ENCODE measurements at places on chromosomes 2 and 18. TPM values are rescaled to one million over a fixed set of nuclear protein-coding genes. Genes with fewer than 3 reads are reported as not detected.
A peak's percentile ranks its signal among the peaks of the same experiment; 100 is the strongest.

DNA sequence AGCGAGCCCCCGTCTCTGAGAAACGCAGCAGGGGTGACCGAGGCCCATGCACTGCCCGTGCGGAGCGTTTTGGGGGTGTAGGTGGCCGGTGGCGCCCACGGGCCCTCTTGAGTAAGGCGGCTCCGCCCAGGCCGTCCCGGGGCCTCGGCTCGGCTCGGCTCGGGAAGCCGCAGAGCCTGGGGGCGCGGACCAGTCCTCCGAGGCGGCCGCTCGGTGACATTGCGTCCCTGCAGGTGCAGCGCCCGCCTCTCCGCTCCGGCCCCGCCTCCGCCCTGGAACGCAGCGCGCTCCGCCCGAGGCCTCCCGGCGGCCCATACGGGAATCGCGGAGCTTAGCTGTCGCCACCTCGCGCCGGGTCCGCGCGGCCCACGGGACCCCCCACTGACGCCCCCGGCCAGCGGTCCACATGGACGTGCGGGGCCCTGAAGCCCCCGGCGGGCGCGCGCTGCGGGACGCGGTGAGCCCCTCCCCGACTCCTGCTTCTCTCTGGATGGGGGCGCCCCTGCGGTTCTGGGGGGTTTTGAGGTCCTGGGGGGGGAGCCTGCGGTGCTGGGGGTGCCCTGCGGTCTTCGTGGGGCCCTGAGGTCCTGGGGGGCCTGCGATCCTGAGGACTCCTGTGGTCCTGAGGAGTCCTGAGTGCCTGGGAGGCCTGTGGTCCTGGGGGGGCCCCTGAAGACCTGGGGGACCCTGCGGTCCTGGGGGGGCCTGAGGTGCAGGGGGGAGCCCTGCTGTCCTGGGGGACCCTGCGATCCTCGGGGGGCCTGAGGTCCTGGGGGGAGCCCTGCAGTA, at the start of gene HSBP1L1:
HSBP1L1 (plus strand) TSS at position 314 of the 789 bp plus-strand sequence; CDS start at position 407, 93 bp downstream.
- peak within 1 kb of the TSS; percentile 88 for H3K27ac ChIP-seq
- H3K4me3 ChIP-seq, result peak within 1 kb of the TSS; percentile 77
- no peak for DNase-seq

Gene ALPI
- not detected for total RNA-seq

DNA sequence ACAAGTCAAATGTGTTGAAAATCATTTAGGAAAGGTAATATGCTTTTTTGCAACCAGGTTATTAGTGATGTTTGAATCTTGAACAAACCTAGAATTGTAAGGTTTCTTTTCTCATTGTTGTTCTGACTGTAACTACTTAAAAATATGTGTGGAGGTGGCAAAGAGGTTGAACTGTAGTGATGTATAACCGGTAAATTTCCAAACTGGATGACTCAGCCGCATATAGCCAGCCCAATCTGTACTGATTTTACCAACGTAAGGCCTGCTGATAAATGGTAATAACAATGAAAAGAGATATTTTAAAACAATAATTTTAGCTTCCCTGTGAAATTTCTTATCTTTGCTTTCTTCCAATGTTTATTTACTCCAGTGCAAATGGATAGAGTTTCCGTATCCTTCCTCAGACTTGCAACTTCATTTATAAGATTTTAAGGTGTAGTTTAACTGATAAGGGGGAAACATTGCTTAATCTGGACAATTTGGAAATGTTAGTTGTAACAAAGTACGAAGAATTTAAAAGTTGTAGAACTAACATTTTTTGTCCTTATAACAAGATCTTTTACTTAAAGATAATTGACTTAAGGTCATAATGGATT, 1170.4 kb upstream of the ZEB2 start:
- no peaks in the 10 kb centered on the region for H3K4me1 ChIP-seq
- H3K27me3 ChIP-seq, result no peaks in the 10 kb centered on the region
- H3K27ac ChIP-seq, result no peak overlapping the region
- H3K36me3 ChIP-seq, result no peaks in the 10 kb centered on the region

GRCh38 chr2:46776687-46777327, 138.8 kb downstream of the MCFD2 start:
- H3K27ac ChIP-seq, result no peak overlapping the region
- H3K36me3 ChIP-seq, result no peaks in the 10 kb centered on the region
- DNase-seq, result no peak
- H3K27me3 ChIP-seq, result no peaks in the 10 kb centered on the region
- H3K4me3 ChIP-seq, result no peak overlapping the region
- peaks cover 24% of the 10 kb centered on the region for H3K4me1 ChIP-seq

Gene MBD5
- 11.8 TPM for total RNA-seq

DNA sequence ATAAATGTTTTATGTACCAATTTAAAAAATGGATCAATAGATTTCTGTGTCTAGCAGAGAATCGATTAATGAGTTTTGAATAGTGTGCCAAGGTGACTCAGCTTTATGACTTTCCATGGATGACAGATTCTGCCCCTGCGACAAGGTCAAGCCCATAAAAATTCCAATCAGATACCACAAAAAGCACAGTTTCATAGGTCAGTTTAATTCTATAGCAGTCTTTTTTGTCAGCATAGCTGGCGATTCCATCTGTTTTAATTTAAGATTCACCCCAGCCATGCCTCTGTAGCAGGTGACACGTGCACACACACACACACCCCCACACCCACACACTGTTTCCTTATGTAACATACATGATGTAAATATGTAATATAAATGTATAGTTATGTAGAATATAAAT, 28.9 kb downstream of the RAB31 start:
- H3K27me3 ChIP-seq, result no peaks in the 10 kb centered on the region
- H3K4me3 ChIP-seq, result no peak overlapping the region
- H3K27ac ChIP-seq, result no peak overlapping the region
- H3K4me1 ChIP-seq, result peaks cover 52% of the 10 kb centered on the region

DNA sequence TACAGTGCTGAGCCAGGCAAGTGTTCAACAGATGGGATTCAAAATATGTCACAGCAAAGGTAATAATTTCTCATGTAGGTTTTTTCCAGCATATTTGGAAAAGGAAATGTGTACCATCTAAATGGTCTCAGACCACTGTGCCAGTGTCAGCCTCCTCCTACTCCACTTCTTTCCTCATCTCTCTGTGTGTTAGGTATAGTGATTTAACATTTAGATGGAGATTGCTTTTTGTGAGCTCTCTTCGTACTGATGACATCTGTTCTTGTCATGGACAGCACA, 80.9 kb upstream of the TSPYL6 start:
- DNase-seq, result no peak
- H3K36me3 ChIP-seq, result no peaks in the 10 kb centered on the region
- no peak overlapping the region for H3K4me3 ChIP-seq
- no peaks in the 10 kb centered on the region for H3K4me1 ChIP-seq

DNA sequence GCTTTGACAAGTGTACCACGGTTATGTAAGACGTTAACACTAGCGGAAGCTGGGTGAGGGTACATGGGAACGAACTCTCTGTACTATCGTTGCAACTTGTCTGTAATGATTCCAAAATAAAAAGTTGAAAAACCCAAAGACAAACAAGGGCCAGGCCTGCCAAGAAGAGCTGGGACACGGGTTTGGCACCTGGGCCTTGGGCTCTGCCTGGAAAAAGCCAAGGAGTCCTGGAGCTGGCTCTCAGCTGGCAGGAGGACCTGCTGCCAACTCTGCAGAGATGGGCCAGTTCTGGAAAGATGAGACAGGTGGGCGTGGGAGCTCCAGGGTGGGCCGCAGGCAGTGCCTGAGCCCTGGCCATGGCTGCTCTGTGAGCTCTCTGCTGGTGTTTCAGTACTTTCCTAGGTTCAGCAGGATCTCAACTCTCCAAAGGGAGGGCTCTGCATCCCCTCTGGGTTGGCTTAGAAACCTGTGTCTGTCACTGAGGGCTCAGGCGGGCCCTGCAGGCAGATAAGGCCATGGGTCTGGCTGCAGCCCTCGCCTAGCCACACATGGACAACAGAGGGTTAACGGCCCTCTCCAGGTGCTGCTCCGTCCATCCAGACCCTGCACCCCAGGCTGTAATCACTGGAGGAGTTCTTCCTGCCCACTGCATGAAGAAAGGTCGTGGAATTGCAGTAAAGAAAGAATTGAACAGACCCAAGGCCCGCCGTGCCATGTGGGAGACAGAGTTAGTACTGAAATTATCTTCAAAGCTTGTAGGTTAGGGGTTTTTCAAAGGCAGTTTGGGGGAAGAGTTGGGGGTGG, 89.9 kb downstream of the RHOB start:
- no peaks in the 10 kb centered on the region for H3K27me3 ChIP-seq
- H3K27ac ChIP-seq, result no peak overlapping the region
- peaks cover 14% of the 10 kb centered on the region for H3K4me1 ChIP-seq
- no peak overlapping the region for H3K4me3 ChIP-seq

DNA sequence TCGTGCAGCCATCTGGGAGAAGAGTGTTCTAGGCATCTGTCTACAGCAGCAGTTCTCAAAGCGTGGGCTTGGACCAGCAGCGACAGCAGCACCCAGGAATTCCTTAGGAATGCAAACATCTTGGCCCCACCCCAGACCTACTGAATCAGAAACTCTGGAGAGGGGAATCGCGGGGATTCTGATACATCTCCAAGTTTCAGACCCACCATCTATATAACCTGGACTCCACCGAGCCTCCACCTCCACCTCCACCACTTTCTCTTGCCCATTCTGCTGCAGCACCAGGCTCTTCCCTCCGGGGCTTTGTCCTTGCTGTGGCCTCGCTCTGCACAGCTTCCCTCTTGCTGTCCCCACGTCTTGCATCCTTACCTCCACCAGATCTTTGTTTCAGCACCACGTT, 256.4 kb downstream of the BCL2 start:
- no peaks in the 10 kb centered on the region for H3K27me3 ChIP-seq
- no peaks in the 10 kb centered on the region for H3K36me3 ChIP-seq
- H3K4me3 ChIP-seq, result no peak overlapping the region
- no peaks in the 10 kb centered on the region for H3K4me1 ChIP-seq
- H3K27ac ChIP-seq, result no peak overlapping the region

DNA sequence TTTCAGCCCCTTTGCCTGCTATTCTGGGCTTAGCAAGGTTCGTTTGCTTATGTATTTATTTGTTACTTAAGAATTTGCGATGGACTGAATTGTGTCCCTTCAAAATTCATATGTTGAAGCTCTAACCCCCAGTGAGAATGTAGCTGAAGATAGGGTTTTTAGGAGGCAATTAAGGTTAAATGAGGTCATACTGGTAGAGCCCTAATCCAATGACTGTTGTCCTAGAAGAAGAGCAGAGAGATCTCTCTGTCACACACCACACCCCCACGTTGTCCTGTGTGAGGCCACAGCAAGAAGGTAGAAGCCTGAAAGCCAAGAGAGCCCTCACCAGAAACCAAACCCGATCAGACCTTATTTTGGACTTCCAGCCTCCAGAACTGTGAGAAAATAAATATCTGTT, 66.7 kb downstream of the KIAA1328 start:
- H3K36me3 ChIP-seq, result no peaks in the 10 kb centered on the region
- no peaks in the 10 kb centered on the region for H3K27me3 ChIP-seq
- H3K4me1 ChIP-seq, result no peaks in the 10 kb centered on the region
- H3K4me3 ChIP-seq, result no peak overlapping the region

Gene NFATC1
- total RNA-seq, result 2.1 TPM
